ENCODE measurements at places on chromosomes 16 and 17.

GRCh38 chr17:43444223-43445008 lies 39.4 kb upstream of the DHX8 start:
- no peak for DNase-seq

DNA sequence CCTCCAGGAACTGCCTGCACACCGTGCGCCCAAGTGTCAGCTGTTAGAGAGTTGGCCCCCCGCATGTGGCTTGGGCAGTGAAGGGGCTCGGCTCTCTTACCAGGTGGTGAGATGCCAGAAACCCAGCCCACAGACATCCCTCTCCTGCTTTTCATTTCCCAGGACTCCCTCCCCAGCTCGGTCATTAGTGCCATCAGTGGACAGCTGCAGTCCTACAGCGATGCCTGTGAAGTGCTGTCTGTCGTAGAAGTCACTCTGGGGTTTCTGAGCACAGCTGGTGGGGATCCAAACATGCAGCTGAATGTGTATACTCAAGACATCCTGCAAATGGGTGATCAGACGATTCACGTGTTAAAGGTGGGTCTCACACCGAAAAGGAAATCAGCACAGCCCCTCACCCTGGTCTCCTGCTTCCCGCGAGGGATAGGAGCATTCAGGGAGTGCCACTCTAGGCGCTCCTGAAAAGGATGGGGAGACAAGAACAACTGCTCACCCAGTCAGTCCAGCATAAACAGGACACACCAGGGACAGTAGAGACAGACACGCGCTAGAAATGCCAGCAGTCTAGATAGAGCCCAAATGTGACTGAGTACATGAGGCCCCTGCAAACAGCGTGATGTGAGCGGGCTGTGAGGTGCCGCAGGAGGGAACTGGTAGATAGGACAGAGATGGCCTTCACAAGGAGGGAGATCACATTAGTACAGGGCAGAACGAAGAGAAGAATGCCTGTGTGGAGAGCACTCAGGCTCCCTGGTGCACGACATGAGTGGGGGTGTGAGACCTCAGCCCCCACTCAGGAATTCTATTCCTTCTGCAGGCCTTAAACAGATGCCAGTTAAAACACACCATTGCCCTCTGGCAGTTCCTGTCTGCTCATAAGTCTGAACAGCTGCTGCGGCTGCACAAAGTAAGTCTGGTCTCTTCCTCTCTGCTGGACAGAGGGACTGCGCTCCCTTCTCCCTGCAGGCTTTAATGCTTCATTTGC lies 25.7 kb upstream of the ENDOV start:
- no peak for DNase-seq

GRCh38 chr17:65609749-65610148 lies 48.3 kb upstream of the AXIN2 start:
- no peak for DNase-seq

DNA sequence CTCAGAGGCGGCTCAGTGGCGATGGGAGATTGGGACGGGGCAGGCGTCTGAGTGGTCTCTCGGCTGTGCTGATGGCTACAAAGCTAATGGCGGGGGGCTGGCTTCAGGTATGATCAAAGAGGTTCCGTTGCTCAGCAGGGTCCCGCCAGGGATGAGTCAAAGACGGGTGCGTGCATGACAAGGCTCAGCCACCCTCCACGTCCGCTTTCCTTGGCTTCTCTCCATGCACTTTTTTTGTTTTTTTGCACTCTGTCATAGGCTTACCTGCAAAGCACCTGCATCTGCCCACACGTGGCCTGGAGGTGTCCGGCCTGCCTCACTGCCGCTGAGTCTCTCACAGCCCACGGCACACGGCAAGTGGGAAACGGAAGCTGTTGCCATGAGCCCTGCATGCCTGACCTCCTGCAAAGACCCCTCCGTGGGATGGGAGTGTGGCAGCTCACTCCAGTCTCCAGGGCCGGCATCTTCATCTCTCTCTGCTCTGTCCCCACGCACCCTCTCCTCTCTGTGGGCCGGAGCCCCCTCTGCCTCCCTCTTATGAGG lies 85.5 kb upstream of the ZNF469 start:
- DNase-seq = no peak

DNA sequence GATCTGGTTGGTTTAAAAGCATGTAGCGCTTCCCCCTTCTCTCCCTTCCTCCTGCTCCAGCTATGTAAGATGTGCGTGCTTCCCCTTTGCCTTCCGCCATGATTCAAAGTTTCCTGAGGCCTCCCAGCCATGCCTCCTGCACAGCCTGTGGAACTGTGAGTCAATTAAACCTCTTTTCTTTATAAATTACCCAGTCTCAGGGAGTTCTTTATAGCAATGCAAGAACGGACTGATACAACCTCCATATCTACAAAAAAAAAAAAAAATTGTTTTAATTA lies 16.6 kb upstream of the PDXDC1 start:
- no peak for DNase-seq

GRCh38 chr17:51050291-51051033 lies 70.2 kb downstream of the SPAG9 start:
- DNase-seq = peak; percentile 79

DNA sequence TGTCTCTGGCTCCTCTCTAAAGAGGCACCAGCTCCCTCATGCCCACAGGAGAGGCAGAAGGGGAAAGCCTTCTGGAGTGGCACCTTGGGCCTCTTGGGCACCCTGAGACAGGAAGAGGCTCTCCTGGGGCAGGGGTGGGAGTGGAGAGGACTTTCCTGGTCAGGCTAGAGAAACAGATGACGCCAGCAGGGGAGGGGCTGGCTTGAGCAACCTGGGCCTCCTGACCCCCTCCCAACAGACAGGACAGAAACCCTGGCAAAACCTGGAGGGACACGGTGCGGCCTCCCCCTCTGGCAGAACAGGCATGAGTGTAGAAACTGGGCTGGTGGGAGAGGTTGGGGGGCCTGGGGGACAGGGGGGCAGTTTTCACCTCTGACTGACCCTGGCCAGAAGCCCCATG lies 6.1 kb downstream of the SMIM5 start:
- no peak for DNase-seq

DNA sequence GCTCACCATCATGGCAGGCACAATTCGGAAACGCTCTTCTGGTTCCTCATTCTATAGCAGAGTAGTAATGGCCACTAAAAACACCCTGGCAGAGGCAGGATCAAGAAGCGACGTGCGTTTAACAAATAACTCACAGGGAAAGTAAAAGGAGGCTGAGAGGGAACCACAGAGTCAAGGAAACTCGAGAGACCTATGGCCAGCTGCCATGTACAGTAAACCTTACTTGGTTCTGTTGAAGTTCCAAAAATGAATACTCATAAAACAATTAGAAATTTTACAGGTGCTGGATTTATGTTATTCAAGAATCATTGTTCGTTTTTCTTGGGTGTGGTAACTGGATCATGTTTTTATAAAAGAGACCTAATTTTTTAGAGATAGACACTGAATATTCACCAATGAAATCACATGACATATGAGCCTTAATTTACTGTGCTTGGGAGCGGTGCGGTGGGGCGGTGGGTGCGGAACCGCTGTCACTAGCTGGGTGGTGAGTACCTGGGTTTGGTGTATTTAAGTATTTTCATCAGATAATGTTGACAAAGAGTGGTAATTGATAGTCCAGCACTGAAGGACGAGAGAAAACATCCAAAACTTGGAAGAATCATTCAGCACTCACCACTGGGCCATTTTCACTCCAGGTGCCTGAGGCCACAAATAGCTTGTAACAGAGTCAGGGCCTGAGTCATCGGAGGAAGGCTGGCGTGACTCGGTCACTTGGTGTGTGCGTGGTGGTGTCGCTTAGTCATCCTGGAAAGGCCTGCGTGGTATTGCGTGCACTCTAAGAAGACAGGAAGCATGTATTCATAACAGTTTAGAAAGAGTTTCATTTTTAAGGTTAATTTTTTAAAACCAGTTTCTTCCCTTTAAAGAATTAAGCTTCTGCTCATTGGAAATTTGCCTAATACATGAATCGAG lies 135.4 kb upstream of the CHMP6 start:
- no peak for DNase-seq

- DNase-seq = peak; percentile 83
These were observed 30.3 kb downstream of the HMOX2 start for GRCh38 chr16:4506450-4506849.

- peak; percentile 65 for DNase-seq
These were observed 1.9 kb upstream of the PER1 start for GRCh38 chr17:8153957-8154607.

DNA sequence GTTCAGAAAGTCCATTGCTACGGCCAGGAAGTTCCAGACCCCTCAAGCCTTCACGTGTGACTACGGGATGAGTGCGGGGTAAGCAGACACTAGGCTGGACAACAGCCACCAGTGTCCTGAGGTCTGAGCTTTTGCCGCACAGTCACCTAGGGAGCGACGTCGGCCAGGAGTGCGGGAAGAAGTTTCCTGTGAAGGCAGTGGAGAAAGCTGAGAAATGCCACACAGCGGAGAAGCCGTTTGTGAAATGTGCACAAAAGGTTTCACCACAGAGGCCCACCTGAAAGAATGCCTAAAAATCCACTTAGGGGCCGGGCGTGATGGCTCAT lies 47.4 kb downstream of the SHCBP1 start:
- no peak for DNase-seq

DNA sequence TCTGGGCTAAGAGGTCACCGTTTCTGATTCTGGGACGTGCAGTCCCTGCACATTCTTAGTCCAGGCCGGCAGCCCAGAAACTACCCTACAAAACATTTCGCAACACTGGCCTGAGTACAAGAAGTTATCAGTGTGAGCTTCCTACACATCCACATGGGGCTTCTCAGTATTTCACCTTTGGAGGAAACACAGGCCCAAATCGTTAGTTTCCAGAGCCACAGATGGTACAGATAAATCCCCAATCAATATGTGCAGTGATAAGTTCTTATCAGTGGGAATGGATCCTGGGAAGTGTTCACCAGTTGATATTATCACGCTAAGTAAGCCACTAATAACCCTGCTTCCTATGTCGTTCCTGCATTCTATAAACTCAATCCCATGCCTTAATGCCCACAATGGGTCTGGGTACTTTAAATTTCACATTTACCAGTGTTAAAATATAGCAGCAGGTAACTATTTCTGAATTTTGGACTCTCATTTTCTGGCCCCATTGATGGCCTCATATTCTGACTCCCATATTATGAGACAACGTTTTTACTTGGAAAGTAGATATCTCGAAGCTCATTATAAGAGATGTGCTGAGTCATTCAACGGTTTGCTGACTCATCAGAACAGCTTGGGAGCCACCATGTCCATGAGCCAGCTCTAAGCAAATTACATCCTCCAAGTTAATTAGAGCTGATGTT lies 370.2 kb upstream of the MAF start:
- DNase-seq = no peak

DNA sequence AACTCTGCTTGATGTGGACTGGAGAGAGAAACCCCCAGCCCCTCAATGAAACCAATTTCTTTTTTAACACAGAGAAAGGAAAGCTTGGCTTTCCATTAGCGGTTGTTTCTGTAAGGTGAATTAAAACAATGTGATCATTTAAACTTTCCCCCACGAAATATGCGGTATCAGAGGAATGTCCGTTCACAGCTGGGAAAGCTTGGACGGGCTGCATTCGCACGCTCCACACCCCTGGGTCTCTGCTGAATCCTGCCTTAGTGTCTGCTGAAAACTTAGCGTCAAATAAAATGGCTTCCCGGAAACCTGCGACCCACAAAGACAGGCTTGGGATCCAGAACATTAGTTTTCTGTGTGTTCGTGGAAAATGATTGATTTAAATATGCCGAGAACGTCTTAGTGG lies 71.7 kb downstream of the C16orf95 start:
- no peak for DNase-seq

- DNase-seq = no peak
These were observed 21.9 kb downstream of the CPPED1 start for GRCh38 chr16:12781777-12782176.

DNA sequence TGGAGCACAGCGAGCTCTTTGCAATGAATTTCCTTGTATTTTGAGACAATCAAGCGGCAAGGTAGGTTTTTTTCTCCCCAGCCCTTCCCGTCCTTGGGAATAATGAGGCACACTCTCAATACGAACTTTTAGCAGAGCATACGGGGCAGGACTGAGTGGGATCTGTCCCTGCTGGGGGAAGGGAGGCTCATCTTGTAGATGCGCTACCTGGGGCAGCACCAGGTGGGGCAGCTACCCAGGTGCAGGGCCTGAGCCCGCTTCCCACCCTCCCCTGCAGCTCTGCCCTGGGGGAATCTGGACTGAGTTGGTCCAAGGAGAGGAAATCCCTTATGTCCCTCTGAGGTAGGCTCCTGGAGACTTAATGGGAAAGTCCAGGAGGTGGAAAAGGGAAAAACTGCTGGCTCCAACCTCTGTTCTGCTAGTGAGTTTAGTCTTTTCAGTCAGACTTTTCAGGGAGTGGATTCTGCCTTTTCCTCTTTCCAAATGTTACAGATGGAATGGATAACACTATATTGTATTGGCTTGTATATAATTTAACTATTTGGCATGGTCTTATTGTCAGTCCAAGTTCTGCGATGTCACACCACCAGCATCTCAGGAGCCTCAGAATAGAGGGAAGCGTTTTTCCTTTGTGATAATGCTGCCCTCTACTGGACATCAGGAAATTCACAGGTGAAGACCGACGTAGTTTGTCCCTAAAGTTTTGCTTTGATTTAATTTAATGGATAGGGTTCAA lies 9.6 kb upstream of the CES1 start:
- DNase-seq = peak; percentile 55

DNA sequence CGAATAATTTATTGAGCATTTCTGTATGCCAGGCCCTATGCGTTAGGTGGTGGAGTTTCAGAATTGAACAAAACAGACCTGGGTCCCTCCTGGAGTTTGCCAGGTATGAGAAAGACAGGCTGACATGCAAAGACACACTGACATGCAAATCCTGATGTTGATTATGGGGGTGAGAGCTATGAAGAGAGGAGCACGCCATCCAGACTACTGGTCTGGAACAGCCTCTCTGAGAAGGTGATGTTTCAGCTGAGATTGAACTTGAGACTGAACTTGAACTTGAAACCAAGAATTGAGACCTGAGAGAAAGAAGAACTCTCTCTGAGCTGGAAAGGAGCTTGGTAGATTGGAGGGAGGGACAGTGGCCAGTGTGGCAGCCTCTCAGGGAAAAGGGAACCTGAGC lies 14.2 kb upstream of the CACNG4 start:
- no peak for DNase-seq

DNA sequence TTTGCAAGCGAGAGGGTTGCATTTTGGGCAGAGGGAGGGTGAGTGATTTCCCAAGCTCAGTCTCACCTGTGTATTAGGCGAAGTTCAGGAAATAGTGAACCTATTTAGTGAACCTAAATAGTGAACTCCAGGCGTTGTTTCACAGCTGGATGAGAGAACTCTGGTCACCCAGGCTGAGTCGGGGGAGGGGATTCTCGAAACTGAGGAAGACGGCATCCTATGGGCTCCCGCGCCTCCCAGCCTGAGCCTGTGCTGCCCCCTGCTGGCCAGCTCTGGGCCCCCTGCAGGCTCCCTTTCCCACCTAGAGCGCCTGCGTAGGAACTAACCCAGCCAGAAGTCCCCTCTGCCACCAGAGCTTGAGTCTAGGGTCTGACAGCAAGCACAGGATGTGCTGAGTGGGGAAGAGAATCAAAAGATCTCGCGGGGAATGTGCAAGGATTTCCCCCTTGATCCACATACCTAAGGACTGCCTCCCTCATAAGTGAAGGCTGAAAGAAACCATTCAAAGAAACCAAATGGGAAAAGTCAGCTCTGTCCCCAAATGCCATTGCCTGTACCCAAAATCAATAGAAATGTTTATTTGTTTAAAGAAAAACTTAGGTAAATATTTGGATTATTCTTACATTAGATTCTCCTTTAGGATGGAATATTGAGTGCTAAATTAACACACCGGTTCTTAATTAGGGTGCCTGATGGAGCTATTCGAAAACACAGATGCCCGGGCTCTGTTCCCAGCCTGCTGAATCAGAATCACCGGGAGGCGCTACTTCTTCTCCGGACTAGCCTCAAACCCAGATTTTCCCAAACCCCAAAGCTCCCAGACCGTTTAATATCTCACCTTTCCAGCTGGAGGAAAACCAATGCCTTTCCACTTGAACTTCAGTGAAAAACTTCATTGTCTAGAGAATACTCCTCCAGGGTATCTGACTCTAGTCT lies 14.8 kb upstream of the MARVELD3 start:
- DNase-seq = peak; percentile 79

All from OCI-LY7 (cell line).